ENCODE measurements at places on chromosomes 4 and X.
A peak's percentile ranks its signal among the peaks of the same experiment; 100 is the strongest.

GRCh38 chr4:47750788-47751187 is 87.1 kb downstream of the CORIN start:
- DNase-seq = no peak

DNA sequence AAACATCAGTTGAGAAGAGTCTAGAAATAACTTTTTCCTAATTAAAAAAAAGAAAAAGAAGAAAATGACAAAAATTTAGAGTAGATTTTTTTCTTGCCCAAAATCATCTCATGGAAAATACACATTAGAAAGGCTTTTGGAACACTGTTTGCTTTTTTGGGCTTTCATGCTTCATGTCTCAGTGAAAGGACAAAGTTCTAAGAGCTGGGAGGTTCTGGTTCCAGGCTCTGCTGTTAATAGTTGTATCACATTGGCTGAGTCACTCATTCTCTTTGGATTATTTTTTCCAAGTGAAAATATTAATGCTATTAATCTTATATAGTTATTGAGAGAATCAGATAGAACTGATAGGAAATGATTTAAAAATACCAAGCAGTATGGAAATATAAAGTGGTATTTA is 32.9 kb upstream of the ETNPPL start:
- DNase-seq = no peak

GRCh38 chrX:13078739-13079444 is 34.5 kb upstream of the FAM9C start:
- DNase-seq = peak; percentile 80

DNA sequence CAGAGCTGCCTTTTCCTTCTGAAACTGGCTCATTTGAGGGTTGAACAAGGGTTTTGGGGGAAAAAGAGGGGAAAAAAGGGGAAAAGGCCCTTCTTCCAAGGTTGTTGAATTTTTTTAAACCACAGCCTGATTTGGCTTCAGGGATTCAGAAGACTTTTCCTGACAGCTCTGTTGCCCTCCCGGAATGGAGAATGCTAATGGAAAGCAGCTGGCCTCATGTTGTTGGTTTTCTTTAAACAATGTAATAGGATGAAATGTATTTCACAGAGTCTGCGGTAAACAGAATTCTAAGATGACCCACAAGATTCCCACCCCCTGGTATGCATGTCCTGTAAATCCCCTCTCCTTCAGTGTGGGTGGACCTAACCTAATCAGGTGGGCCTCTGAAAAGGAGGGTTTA is 3.3 kb upstream of the KIAA1210 start:
- no peak for DNase-seq

GRCh38 chr4:31343061-31343460 is 622.9 kb downstream of the PCDH7 start:
- no peak for DNase-seq

GRCh38 chrX:38982370-38982769 is 181.1 kb downstream of the MID1IP1 start:
- no peak for DNase-seq

- peak; percentile 36 for DNase-seq
Measured at GRCh38 chr4:73836373-73837279, at the start of gene CXCL6. CXCL6 (plus strand) TSS chr4:73836678; CDS start chr4:73836751, 73 bp downstream.

DNA sequence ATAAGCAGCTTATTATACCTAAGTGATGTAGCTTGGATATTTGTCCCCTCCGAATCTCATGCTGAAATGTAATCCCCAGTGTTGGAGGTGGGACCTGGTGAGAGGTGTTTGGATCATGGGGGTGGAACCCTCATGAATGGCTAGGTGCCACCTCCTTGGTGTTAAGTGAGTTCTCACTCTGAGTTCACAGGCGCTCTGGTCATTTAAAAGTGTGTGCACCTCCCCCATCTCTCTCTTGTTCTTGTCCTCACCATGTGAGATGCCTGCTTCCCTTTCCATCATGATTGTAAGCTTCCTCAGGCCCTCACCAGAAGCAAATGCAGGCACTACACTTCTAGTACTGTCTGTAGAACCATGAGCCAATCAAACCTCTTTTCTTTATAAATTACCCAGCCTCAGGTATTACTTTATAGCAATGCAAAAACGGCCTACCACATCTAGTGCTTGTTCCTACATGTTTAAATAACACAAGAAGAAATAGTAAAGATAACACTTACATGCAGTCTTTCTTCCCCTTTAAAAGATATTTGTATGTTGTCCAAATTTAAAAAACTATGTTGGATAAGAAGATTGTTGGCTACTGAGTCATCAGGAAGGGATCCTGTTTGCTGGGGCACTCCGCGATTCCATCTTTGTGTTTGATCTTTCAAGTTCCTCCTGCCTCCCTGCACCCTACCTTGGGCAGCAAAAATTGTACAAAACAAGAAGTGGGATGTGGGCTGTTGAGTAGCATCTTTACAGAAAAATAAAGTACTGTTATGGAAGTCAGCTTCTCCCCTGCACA is 29.7 kb downstream of the PPP1R2C start:
- DNase-seq = peak; percentile 76

DNA sequence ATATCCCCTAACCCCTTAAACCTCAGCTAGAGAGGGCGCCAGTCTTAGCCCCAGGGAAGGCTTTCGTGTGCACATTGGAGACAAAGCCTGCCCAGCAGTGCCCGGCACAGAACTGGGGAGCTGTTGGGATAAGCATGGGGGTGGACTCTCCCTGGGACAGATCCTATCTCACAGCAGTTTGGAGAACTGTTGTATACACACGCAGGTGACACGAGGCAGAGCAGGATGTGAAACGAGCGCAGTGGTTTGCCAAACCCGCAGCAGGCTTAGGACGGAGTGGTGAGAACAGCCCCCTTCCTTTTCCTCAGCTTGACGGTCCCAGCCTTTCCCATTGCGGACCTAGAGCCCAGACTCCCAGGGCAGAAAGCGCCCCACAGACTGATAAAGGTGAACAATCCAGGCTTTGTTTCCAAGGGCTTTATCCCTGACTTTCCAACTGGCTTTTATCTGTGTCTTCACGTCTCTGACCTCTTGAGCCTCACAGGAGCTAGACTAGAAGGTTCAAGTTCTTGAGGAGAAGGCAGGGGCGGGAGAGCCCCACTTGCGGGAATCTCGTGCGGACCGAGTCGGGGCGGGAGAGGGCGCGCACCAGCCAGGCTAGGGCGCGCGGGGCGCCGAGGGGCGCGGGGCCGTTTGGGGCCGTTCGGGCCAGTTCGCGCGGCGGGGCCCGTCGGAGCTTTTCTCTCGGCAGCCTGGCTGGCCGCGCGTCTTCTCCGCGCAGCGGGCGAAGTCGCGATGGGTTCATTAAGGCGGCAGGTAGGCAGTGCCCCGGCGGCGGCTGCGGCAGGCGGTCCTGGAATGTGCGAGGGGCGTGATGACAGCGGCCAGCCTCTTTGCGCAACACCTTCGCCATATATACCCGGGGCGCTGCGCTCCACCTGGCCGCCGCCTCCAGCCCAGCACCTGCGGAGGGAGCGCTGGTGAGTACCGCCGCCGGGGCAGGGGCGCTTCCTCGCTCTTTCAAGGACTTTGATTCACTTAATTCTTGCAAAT is at the start of gene SLC34A2:
TSS of gene SLC34A2 (plus strand) at position 881 of the 993 bp plus-strand sequence. CDS start 6,650 bp downstream, outside the sequence.
- no peak for DNase-seq

DNA sequence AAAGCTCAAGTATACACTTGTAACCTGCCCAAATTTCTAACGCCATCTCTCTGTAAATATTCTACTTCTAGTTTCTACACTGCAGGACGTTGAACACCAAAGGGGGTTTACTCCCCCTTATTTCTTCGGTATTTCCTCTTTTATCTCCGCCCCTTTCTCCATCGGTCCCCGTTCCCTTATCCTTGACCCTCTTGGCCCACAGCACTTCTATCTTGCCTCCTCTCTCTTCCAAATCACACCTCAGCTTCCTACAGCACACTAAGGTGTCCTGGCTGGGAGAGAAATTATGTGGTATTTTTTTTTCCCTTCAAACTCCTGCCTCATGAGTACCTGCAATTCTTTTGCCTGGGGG is 715 bp downstream of the ZMAT1 start:
- no peak for DNase-seq

DNA sequence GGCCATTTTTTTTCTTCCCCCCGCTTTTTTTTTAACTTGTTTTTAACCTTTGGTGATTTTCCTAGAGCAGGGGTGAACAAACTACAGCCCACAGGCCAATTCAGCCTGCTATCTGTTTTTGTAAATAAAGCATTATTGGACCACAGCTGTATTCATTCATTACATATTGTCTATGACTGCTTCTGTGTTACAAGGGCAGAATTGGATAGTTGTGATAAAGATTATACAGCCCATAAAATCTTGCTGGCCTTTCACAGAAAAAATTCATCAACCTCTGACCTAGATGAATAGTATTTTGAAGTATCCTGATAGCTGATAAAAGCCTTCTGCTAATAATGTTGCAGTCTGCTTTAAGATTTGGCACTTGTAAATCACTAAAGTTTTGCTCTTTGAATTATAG is 63.4 kb downstream of the SMAD1 start:
- no peak for DNase-seq

GRCh38 chr4:7878323-7878722 is 61.3 kb downstream of the AFAP1 start:
- DNase-seq = no peak

DNA sequence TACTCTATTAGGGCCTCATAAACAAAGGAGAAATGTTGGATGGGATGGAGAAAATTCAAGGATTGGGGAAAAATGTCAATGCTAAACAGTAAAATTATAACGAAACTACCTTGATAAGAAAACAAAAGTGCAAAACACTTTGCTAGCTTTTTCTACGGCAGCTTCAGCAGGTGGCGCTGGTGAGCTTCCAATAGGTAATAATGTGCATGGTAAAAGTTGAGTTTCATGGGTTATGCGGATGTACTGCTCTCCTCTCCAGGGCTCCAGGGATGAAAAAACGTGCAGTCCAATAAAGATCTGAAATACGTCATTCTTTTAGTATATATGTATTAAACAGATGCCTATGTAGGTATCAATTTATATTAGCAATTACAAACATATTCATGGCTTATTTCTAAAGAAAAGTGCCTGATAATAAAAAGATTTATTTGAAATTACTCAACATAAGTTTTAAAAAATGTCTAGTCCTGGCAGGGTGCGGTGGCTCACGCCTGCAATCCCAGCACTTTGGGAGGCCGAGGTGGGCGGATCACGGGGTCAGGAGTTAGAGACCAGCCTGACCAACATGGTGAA is 239.6 kb downstream of the GRXCR1 start:
- DNase-seq = peak; percentile 65

DNA sequence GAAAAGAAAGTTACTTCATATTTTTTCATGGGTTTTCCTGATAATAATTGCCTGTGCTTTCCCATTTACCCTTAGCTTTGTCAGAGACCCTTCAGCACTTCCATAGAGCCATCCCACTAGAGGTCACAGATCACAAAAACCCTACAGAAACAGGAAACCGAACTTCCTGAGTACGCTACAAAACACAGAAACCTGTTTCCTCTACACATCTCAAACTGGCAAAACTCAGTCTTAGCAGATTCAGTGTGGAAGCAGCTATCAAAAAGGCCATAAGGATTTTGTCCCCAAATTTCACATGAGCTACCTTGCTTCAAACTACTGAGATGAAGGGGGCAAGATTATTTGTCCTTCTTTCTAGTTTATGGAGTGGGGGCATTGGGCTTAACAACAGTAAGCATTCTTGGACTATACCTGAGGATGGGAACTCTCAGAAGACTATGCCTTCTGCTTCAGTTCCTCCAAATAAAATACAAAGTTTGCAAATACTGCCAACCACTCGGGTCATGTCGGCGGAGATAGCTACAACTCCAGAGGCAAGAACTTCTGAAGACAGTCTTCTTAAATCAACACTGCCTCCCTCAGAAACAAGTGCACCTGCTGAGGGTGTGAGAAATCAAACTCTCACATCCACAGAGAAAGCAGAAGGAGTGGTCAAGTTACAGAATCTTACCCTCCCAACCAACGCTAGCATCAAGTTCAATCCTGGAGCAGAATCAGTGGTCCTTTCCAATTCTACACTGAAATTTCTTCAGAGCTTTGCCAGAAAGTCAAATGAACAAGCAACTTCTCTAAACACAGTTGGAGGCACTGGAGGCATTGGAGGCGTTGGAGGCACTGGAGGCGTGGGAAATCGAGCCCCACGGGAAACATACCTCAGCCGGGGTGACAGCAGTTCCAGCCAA is at the start of gene MMRN1:
TSS of gene MMRN1 (plus strand) at position 206 of the 902 bp plus-strand sequence. CDS start at position 324, 118 bp downstream.
- no peak for DNase-seq

- no peak for DNase-seq
Measured at GRCh38 chr4:151564321-151564720, 155.3 kb downstream of the FHIP1A start.

- no peak for DNase-seq
Measured at GRCh38 chrX:56268888-56269287, 36.7 kb downstream of the KLF8 start.

- no peak for DNase-seq
Measured at GRCh38 chr4:4711902-4712301, 147.6 kb upstream of the MSX1 start.

DNA sequence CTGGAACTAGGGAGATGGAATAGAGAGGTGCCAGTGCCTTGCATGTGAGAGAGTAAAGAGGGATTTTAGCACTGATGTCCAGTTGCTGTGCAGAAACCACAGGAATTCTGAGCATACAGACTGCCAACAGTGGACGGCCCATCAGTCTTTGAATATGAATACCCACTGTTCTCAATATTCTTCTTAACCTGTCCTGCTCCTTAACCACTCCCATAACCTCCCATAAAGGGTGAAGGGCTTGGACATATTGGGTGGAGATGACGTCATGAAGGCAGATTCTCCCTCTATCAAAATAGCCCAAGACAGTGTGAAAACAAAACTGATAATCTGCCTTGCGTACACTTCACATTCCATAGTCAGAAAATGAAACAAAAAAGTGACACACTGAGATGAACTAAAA is 1313.7 kb upstream of the PABPC4L start:
- DNase-seq = peak; percentile 10

GRCh38 chr4:112312610-112313239 is 15.6 kb downstream of the ALPK1 start:
- DNase-seq = no peak

GRCh38 chrX:114976292-114976691 is 41.1 kb downstream of the IL13RA2 start:
- peak; percentile 4 for DNase-seq

DNA sequence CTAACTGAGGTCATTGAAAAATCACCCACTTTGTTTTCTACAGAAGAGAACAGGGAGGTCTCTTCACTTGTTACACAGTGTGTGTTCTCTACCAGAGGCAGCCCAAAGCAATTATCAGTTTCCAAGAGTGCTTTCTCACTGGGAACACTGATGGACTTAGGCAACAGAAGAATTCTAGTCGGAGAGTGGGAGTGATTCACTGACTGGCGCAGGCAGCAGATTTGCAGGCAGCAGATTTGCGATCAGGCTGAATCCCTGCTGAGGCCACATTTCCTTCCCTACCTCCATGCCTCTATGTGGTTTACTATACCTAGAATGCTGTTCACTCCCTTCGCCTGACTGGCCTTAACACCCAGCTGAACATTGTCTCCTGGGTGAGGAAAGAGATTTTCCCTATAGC is 6.6 kb downstream of the OCIAD2 start:
- peak; percentile 86 for DNase-seq

- no peak for DNase-seq
Measured at GRCh38 chr4:73613130-73613529, 7.1 kb downstream of the RASSF6 start.

DNA sequence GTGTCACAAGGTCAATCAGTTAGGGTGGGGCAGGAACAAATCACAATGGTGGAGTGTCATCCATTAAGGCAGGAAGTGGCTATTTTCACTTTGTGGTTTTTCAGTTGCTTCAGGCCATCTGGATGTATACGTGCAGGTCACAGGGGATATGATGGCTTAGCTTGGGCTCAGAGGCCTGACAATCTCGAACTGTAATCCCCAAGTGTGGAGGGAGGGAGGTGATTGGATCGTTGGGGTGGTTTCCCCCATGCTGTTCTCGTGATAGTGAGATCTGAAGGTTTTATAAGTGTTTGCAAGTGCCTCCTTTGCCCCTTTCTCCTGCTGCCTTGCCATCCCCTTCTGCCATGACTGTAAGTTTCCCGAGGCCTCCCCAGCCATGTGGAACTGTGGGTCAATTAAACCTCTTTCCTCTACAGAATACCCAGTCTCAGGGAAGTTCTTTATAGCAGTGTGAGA is 36.7 kb upstream of the STS start:
- peak; percentile 9 for DNase-seq
